Brain (organoid and tissue), 16 donors: ENCODE measurements at places on chromosomes 7 and 10.

GRCh38 chr7:127751490-127752448 lies 99.8 kb downstream of the SND1 start:
- peak; percentile 47 for DNase-seq

- DNase-seq, result no peak
Measured at GRCh38 chr10:91536733-91537132, 96.1 kb downstream of the PPP1R3C start.

DNA sequence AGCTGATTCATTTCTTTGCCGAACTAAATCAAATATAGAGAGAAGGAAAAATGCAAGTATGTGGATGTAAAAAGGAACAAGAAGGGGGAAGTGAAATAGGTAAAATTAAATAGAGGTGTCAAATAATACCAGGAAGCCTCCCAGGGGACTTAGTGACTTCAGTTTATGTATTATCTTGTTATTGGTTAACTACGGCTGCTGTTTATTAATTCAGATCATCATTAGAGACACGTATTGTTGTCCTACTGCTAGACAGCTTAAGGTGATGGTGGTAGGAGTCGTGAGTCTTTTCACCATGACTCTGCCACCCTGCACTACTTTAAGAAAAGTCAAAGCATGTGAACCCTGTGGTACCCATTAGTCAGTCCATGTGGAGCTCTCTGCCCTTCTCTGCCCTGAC lies 289.1 kb downstream of the PRKG1 start:
- no peak for DNase-seq

DNA sequence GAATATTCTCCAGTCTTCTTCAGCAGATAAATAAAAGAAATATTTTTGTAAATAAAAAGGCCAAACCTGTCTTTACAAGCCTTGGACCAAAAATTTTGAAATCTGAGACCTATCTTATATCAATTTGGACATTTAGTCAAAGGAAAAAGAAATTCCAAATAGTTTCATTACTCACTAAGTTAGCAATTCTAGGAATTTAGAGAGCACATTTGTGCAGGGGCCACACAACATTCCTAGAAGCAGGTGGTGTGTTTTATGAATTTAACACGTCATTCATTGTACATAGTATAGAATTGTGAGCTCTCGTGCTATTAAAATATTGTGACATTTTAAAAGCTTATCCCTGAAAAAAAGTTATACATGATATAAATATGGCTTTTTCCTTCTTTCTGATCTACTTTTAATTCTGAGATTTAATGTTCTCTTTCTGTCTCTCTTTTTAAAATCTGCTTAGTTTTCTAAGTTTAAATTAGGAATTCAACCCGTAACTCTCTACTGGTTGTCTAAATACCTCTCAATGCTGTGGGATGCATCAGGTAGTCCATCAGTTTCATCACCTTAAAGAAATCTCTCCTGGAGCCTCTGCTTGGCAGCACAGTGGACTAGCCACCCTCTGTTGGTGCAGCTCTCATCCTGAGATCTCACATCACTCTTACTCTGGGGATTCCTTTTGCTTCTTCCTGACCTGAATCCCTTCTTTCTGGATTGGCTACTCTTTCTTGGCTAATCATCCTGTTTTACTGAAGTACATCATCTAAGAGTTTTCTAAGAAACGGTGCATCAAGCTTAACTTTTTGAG lies 124.5 kb downstream of the SEMA3E start:
- no peak for DNase-seq

GRCh38 chr10:106500925-106501525 lies 663.5 kb downstream of the SORCS1 start:
- no peak for DNase-seq

DNA sequence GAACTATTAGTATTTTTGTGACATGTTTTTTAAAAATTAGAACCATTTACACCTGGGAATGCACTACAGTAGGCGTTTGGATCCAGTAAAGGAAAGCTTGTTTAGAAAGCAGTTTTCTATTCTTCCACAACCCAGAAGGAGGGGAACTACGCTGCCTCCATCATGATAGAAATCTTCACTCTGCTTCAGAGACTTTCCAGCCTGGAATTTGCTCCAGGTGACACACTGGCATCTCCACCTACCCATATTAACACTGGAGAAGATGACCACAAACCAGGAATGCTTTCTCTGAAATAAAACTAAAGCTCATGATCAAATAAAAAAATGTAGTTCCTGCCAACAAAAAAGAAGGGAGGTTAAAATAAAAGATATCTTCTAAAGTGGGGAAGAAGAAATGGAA lies 66.3 kb downstream of the ARHGAP22 start:
- no peak for DNase-seq

GRCh38 chr10:22824984-22825383 lies 102.9 kb upstream of the ARMC3 start:
- no peak for DNase-seq

DNA sequence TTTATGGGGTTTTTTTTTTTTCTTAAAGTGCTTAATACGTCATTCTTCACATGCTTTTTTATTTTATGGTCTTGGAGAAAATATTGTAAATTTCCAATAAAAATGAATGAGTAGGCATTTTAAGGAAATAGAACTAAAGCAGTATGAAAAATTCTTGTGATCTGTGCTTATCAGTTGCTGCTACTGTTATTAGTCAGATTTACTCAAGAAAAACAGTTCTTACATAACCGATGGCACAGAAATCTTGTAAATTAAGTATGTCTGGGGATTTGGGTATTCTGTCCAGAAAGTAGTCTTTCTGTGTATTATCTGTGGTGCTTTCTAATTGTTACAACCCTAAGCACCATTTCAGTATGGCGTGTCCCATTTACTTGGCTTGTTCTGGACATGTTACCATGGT lies 64.7 kb downstream of the LRGUK start:
- DNase-seq, result no peak

- no peak for DNase-seq
Measured at GRCh38 chr10:52951824-52952223, 179.2 kb upstream of the MBL2 start.

GRCh38 chr10:90286941-90287340 lies 570.9 kb downstream of the HTR7 start:
- DNase-seq, result no peak

GRCh38 chr7:6197801-6198551 lies 74.4 kb downstream of the CYTH3 start:
- no peak for DNase-seq

GRCh38 chr7:5248201-5248885 lies 34.4 kb upstream of the SLC29A4 start:
- DNase-seq, result peak; percentile 40

GRCh38 chr7:78329001-78329655 lies 530.6 kb downstream of the PHTF2 start:
- DNase-seq, result no peak

GRCh38 chr10:116811691-116812090 lies 37.6 kb upstream of the ENO4 start:
- no peak for DNase-seq

- no peak for DNase-seq
Measured at GRCh38 chr7:114997487-114998404, 75.9 kb downstream of the MDFIC start.

DNA sequence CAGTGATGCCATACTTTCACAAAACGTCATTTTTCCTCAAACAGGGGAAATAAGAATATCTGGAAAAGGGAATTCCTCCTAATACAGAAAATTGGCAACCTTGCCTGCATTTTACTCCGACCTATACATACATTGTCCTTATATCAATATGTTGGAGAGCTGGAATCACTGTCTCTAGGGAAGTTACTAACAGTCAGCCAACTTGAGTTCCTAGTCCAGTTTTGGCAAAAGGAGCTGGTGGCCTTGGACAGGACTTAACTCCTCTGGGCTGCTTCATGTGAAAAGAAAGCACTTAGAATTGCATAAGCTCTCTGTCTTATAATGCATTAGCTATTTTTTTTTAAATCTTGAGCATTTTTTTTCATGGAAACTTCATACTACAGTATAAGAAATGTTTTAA lies 174.2 kb upstream of the HGF start:
- DNase-seq, result no peak

DNA sequence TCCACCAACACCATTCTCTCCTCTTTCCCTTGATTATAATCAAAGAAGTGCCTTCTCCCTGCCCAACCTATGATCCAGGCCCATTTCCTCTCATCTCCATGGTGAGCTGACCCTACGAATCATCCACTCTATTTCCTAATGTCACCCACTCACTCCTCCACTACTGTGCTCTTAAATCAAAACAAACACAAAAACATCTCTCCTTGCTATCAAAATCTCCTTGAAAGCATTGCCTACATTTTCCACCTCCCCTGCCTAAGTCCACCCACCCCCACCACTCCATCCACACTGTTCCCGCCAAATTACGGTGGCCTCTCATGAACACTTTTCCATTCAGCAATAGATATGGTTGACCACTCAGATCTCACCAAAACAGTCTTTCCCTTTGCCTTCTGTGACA lies 5.3 kb downstream of the DYDC1 start:
- DNase-seq, result no peak

DNA sequence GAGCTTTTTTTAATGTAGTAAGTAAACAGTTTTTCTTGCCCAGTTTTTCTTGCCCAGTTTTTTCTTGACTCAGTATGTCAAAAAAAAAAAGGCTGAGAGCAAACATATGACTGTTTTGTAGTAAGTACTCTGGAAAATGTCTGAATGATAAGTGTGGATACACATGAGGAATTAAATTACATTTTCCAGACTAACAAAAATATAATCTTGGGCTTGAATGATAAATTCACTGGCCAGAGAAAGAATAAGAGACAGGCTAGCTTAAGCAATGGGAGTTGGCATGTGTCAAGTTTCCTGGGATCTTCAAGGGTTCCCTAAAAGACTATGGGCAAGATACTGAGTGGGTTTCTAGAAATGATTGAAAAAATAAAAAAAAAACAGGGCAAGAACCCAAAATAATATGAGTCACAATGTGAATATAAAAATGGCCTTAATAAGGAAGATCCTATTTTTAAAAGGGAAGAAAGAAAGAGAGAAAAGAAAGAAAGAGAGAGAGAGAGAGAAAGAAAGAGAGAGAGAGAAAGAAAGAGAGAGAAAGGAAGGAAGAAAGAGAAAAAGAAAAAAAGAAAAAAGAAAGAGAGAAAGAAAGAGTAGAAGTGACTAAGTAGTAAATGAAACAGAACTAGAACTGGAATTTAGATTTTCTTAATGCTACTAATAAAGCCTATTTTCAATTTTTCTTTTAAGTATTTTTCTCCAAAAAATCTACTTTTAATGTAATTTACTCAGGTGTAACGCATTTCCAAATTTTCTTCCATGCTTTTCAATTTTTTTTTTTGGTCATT lies 60.2 kb downstream of the TFPI2 start:
- DNase-seq, result no peak

GRCh38 chr10:103584216-103585010 lies 90.9 kb downstream of the NEURL1 start:
- DNase-seq, result peak; percentile 87

GRCh38 chr7:131606346-131607290 lies 50.2 kb upstream of the PODXL start:
- no peak for DNase-seq
